Effector memory CD4-positive, alpha-beta T cell (primary cell): ENCODE measurements at places on chromosomes 2 and 18.

GRCh38 chr2:11007331-11008264, 95.9 kb downstream of the KCNF1 start:
- no peaks in the 10 kb centered on the region for H3K36me3 ChIP-seq
- H3K4me3 ChIP-seq, result no peak overlapping the region
- no peaks in the 10 kb centered on the region for H3K4me1 ChIP-seq
- no peak for DNase-seq
- no peak overlapping the region for H3K27ac ChIP-seq
- no peaks in the 10 kb centered on the region for H3K27me3 ChIP-seq

DNA sequence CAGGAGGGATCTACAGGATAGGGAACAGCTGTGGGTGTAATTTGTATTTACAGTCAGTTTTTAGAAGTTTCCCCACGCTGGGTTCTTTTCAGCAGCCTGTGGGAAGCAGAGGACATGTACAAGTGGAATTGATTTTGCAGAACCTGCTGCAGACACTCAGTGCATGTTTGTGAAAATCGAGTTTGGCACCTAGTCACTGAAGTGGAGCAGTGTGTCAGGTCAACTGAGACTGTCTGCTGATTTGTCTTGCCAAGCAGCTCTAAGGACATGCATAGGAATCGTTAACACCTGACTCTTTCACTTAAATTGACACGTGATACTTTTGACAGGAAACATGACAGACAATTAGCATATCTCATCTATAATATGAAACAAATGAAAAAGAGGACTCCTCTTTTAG, 416.6 kb downstream of the TMX3 start:
- no peaks in the 10 kb centered on the region for H3K36me3 ChIP-seq
- H3K4me3 ChIP-seq, result no peak overlapping the region
- no peak for DNase-seq
- no peaks in the 10 kb centered on the region for H3K27me3 ChIP-seq
- H3K27ac ChIP-seq, result no peak overlapping the region

DNA sequence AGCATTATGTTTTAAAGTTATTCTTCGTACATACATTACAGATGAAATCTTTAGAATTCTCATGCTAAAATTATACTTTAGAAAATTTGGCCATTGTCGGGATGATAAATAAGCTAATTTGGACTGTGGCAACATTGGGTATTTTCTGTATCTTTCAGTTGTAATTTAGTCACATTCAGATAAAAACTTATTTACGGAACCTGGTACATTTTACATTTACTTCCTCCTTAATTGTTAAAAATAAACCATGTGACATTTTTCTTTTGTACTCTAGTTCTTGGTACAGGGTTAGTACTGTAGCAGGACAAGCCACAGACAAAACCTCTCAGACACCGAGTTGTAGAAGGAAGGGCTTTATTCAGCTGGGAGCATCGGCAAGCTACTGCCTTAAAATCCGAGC, 4.2 kb downstream of the CNDP2 start:
- peaks cover 31% of the 10 kb centered on the region for H3K4me1 ChIP-seq
- H3K4me3 ChIP-seq, result no peak overlapping the region
- no peaks in the 10 kb centered on the region for H3K27me3 ChIP-seq

DNA sequence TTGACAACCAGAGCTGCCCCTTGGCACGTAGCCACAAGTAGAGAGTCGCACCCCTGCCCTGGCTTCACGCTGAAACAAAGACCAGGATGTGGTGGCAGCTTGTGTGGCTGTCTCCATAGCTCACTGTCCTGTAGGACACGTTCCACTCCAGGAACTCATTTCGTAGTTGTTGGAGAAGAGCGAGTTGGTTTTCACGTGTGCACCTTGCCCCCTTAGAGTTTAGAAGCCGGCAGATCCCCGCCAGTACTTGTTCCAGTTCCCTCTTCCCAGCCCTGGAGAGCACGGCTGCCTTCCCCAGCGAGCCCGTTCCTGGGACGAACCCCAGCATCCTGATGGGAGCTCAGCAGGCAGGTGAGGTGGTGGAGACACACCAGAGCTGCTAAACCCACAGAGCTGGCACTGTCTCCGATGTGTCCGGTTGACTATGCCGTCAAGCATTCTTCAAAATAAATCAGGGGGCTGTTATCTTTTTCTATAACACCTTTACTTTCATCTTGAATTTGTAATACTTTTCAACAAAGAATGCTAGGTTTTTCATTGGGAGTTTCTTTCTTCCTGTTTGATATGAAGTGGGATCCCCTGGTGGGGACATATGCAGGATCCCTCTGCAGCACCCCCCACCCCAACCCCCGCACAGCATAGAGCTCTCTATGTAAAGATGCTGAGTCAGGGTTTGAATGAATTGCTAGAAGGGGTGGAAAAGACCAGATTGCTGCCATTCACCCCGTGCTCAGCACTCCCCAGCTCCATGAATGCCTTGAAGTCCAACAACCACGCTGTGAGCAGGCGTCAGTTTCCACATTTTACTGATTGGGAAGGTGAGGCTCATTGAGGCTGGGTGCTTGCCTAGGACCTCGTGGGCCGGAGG, 44.5 kb downstream of the GREB1 start:
- H3K4me3 ChIP-seq, result no peak overlapping the region
- no peaks in the 10 kb centered on the region for H3K27me3 ChIP-seq
- no peaks in the 10 kb centered on the region for H3K4me1 ChIP-seq
- no peak for DNase-seq
- H3K27ac ChIP-seq, result no peak overlapping the region

- H3K27me3 ChIP-seq, result no peaks in the 10 kb centered on the region
- no peak overlapping the region for H3K27ac ChIP-seq
- H3K36me3 ChIP-seq, result no peaks in the 10 kb centered on the region
- H3K4me3 ChIP-seq, result no peak overlapping the region
Measured at GRCh38 chr18:59704146-59704545, 6.9 kb upstream of the CCBE1 start.

DNA sequence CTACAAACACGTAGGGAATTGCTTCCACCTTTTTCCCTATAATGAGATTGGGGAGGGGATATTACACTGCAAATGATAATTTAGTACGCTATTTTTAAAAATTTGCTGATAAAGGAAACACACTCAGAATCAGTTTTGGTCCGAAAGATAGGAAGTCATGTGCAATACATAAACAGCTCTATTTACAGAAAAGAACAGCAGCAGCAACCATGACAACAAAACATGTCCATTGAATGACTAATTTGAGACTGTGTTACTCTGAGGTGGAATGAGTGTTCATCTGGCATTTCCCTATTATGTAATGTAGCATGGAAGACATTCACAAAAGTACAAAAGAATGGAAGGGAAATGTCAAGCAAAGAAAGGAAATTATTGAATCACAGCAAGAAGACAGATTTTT, 337.2 kb downstream of the NBAS start:
- H3K4me3 ChIP-seq, result no peak overlapping the region
- no peaks in the 10 kb centered on the region for H3K4me1 ChIP-seq
- no peak overlapping the region for H3K27ac ChIP-seq
- DNase-seq, result no peak

GRCh38 chr2:65566617-65567016, 134.2 kb upstream of the SPRED2 start:
- H3K4me1 ChIP-seq, result no peaks in the 10 kb centered on the region
- no peak for DNase-seq
- no peaks in the 10 kb centered on the region for H3K27me3 ChIP-seq
- H3K36me3 ChIP-seq, result no peaks in the 10 kb centered on the region
- H3K27ac ChIP-seq, result no peak overlapping the region

- H3K36me3 ChIP-seq, result no peaks in the 10 kb centered on the region
- H3K4me1 ChIP-seq, result peaks cover 89% of the 10 kb centered on the region
- no peak overlapping the region for H3K4me3 ChIP-seq
- H3K27me3 ChIP-seq, result no peaks in the 10 kb centered on the region
Measured at GRCh38 chr2:197212344-197213262, 98.0 kb downstream of the ANKRD44 start.

GRCh38 chr2:151024696-151025251, 236.9 kb downstream of the RBM43 start:
- no peak overlapping the region for H3K4me3 ChIP-seq
- H3K36me3 ChIP-seq, result no peaks in the 10 kb centered on the region
- no peak overlapping the region for H3K27ac ChIP-seq
- no peaks in the 10 kb centered on the region for H3K27me3 ChIP-seq
- DNase-seq, result no peak

DNA sequence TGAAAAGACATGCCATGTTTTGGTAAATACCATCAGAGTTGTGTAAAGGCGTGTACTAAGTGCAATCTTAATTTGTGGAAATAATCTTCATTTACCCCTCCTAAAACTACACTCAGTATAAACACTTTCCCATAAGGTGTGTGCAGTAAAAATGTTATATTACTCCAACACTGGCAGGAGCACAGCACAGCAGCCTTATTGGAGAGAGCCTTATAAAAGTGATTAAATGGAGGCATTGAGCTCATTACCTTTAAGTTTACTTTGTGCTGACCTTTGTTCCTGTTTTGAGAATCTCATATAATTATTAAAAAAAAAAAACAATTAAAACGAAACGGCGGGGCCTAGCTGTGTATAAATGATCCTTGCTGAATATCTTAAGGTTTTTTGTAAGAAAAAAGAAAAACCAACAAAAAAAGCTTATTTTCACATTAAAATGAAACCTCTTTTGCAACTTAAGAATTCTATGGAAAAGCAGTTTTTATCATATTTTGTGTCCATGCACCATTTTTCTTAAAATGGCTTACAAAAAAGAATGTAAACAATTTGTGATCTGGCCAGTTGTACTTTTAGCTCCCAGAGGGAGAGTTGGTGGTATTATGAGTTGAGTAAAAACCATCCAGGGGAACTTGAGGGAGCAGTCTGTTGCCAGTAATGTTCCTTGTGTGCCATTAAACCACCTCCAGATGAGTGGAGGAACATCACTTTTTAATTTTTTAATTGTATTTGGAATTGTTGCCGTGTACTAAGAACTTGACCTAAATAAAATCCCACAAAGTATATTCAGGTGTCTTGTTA, 103.4 kb downstream of the ABI2 start:
- no peaks in the 10 kb centered on the region for H3K27me3 ChIP-seq
- no peak overlapping the region for H3K27ac ChIP-seq
- no peak for DNase-seq
- no peaks in the 10 kb centered on the region for H3K4me1 ChIP-seq
- H3K36me3 ChIP-seq, result peaks cover 9% of the 10 kb centered on the region
- no peak overlapping the region for H3K4me3 ChIP-seq

- H3K4me1 ChIP-seq, result no peaks in the 10 kb centered on the region
- no peak for DNase-seq
- no peak overlapping the region for H3K4me3 ChIP-seq
- no peaks in the 10 kb centered on the region for H3K27me3 ChIP-seq
- H3K27ac ChIP-seq, result no peak overlapping the region
Measured at GRCh38 chr2:20212871-20213503, 11.9 kb downstream of the SDC1 start.
